Right lung (tissue), 10 donors: ENCODE measurements at places on chromosomes 12 and 14. TPM values are rescaled to one million over a fixed set of nuclear protein-coding genes. Genes with fewer than 3 reads are reported as not detected.

The TNFAIP2 gene
- polyA plus RNA-seq = 39.1 TPM

The ATN1 gene
- polyA plus RNA-seq = 91.9 TPM

The CEBPE gene
- polyA plus RNA-seq = 0.16 TPM

The ARHGEF40 gene
- 69.5 TPM for polyA plus RNA-seq

The TUNAR gene
- polyA plus RNA-seq = 0.09 TPM

The TC2N gene
- 18.0 TPM for polyA plus RNA-seq

The CRIP2 gene
- polyA plus RNA-seq = 333 TPM

The PPP1CC gene
- polyA plus RNA-seq = 214 TPM

The MORN3 gene
- polyA plus RNA-seq = 0.70 TPM

The TMPRSS12 gene
- polyA plus RNA-seq = 0.09 TPM

The SPX gene
- 7.2 TPM for polyA plus RNA-seq
